Vagina (tissue), 2 donors: ENCODE measurements at places on chromosomes 7 and 10. TPM values are rescaled to one million over a fixed set of nuclear protein-coding genes. Genes with fewer than 3 reads are reported as not detected.

TMEM26 gene
- total RNA-seq: 0.25 TPM

DNA sequence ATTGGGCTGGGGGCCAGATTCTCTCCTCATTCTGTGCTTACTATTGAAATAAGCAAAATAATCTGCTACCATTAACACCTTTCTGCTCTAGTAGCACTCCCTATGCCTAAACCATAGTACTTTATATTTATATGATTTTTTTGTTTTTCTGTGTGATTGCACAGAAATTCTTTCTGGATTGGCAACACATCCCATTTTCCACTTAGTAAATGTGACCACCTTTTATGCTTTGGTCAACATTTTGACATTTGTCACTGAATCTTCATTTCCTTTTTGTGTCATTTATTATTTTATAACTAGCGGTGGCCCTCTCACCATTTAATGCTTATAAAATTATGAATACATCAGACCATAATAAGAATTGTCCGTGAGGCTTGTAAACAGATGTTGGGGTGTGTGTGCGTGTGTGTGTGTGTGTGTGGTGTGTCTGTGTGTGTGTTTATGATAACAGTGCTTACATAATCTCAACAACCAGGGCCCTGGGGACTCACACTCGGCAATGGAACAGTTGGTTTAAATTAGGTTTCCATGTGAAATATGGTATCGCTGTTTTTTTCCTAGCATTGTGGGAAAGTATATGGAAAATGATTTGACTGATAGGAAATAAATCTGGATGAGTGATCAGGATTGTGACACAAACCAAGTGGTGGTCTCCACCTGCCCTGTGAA lies 138.9 kb downstream of the NOC3L start:
- no peak for DNase-seq

GRCh38 chr10:70843776-70844489 lies 28.2 kb downstream of the SGPL1 start:
- no peak for DNase-seq

MYL7 gene
- not detected for total RNA-seq

DNA sequence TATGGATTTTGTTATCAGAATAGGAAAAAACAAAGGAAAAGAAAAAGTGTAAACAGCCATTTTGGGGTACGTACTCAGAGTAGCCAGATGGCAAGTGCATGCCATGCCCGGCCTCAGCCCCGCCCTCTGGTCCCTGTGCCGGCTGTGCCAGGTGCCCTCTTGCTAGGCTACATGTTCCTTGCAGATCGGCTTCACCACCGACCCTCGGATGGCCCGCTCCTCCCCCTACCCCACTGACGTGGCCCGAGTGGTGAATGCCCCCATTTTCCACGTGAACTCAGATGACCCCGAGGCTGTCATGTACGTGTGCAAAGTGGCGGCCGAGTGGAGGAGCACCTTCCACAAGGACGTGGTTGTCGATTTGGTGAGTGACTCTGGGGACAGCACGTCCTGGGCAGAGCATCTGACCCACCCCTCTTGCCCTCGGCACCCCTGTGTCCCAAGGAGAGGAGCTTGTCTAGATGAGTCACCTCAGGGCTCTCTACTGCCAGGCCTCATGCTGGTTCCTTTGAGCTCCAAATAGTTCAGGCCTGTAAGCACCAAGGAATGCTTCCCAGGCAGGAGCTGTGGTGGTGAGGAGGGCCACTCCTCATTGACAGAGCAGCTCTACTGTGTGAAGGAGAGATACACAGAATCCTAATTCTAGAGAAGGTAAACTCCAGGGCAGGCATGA lies 54.9 kb upstream of the ZMIZ2 start:
- no peak for DNase-seq

DNA sequence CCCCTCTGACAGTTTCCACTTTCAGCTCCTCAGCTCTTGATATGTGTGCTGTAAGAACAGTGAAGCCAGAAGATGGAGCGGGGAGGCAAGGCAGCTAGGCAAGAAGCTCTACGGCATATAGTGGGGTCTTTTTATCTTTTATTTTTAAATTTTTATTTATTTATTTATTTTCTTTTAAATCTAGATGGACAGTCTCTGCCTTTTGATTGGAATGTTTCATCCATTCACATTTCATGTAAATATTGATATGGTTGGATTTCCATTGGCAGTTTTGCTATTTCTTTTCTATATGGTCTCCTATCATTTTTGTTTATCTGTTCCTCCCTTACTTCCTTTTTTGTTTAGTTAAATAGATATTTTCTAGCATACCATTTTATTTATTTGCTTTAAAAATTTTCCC lies 183.7 kb downstream of the TMEM178B start:
- no peak for DNase-seq

DNA sequence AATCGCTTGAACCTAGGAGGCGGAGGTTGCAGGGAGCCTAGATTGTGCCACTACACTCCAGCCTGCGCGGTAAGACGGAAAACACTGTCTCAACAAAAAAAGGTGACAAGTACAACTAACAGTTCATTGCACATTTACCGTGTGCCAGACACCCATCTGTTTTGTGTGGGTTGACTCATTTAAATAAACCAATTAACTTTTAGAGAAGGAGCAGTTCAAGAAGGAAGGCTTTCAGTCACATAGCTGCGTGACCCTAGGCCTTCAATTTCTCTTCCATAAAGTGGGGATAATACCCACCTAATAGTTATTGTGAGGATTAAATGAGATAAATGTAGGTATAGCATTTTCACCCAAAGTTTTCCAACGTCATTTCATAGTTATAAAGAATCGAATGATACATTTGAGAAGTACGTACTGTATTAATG lies 52.3 kb upstream of the KDM7A start:
- no peak for DNase-seq

- DNase-seq: no peak
Measured at GRCh38 chr10:64174666-64175255, 653.6 kb downstream of the REEP3 start.
